Karpas-422 (cell line): ENCODE measurements at places on chromosomes 1 and 21. TPM values are rescaled to one million over a fixed set of nuclear protein-coding genes. Genes with fewer than 3 reads are reported as not detected.
A peak's percentile ranks its signal among the peaks of the same experiment; 100 is the strongest.

DNA sequence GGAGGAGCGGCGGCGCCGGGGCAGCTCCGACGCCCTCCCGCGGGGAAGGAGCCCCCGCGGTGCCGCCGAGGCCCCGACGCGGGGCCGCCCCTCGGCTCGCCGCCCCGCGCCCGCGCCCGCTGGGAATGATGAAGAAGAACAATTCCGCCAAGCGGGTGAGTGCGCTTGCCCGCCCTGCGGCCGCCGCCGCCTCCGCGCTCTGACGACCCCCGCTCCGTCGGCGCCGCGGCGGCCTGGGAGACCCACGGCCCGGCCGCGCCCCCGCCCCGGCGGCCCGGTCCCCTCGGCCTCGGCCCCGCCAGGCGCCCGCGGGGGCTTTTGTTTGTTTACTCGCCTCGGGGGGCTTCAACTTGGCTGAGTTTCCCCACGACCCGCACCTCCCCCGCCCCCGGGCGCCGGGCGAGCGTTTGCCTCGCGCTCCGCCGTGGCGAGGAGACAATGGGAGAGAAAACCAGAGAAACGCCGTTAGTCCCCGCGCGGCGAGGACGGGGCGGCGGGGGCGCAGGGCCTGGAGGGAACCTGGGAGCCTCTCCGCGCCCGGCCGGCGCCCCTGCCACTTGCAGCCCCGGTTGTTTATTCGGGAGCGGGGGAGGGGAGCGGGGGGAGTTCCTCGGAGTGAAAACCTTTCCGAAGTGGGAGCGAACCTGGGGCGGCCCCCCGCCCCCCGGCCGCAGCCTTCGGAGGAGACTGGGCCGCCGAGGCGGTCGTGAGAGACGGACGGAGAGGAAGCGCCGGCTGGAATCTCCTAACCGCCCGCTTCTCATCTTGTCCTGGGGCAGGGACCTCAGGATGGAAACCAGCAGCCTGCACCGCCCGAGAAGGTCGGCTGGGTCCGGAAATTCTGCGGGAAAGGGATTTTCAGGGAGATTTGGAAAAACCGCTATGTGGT lies 661 bp downstream of the PLEKHO1 start:
- DNase-seq: no peak
- no peaks in the 10 kb centered on the region for H3K36me3 ChIP-seq
- no peaks in the 10 kb centered on the region for H3K27me3 ChIP-seq

Gene TNNI3K
- 0.48 and 0.90 TPM in 2 replicates for total RNA-seq

DNA sequence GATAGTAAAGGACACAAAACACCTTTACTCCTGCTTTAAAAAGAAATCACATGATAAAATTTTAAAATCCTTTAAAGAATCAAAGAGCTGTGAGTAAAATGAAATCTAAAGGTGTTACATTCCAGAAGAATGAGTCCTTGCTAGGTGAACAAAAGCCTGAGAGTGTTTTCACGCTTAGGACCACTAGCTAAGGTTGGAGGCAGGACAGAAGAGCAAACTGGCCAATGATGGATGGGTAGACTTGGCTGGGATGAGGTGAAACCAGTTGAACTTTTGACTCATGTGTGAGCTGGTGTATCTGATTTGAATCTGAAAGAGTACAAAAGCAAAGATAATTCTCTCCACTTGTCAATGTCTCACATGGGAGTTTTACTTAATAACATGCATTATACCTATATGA lies 35.1 kb downstream of the CATSPERE start:
- DNase-seq: no peak
- no peaks in the 10 kb centered on the region for H3K36me3 ChIP-seq
- H3K27ac ChIP-seq: no peak overlapping the region
- no peaks in the 10 kb centered on the region for H3K4me1 ChIP-seq
- H3K4me3 ChIP-seq: no peak overlapping the region
- H3K27me3 ChIP-seq: no peaks in the 10 kb centered on the region

Gene AGT
- not detected in 2 replicates for total RNA-seq

Gene TRIM62
- 9.1 and 18.7 TPM in 2 replicates for total RNA-seq

GRCh38 chr1:88009916-88010315 lies 674.2 kb upstream of the PKN2 start:
- DNase-seq: no peak
- no peak overlapping the region for H3K4me3 ChIP-seq
- H3K27ac ChIP-seq: no peak overlapping the region
- H3K27me3 ChIP-seq: no peaks in the 10 kb centered on the region
- no peaks in the 10 kb centered on the region for H3K36me3 ChIP-seq

Gene S100A16
- total RNA-seq: not detected in 2 replicates

- H3K4me3 ChIP-seq: no peak overlapping the region
- no peaks in the 10 kb centered on the region for H3K27me3 ChIP-seq
- no peak for DNase-seq
- H3K27ac ChIP-seq: no peak overlapping the region
These were observed 41.1 kb downstream of the ERO1B start for GRCh38 chr1:236240675-236241074.

Gene GBP1
- total RNA-seq: 0.29 and 0.34 TPM in 2 replicates

DNA sequence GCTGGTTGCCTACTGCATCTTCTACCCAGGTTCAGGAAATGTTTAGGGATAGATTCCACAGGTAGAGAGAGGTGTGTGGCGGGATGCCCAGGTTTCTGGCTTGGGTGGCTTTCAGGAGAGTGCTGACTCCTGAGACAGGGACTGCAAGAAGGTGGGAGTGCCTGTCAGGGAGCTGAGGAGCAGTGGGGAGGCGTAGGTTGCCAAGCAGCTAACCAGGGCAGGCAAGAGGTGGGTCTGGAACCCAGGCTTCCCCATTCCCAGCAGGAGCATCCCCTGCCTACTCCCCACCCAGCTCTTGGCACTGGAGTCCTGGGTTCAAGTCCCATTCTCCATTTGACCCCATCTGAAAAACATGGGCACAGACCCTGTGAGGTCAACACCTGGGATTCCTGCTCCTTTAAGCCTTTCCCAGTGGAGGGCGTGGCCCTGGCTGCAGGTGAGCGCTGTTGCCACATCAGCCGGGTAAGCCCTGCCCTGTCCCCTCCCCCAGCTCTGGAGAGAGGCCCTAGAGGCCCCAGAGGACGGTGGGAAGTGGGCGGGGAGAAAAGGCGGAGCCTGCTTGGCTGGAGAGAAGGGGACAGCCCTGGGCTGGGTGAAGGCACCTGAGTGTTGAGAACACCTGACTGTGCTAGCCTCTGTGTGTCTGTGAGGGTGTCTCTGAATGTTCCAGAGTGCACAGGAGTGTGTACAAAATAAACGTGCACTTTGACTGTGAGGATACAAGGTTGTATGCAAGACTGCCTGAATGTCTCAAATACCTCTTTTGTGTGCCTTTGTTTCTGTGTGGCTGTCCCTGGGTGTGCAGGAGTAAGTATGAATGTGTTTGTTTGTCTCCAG lies 14.0 kb upstream of the SYNC start:
- H3K36me3 ChIP-seq: no peaks in the 10 kb centered on the region
- H3K27me3 ChIP-seq: no peaks in the 10 kb centered on the region
- no peak overlapping the region for H3K27ac ChIP-seq

Gene NHLH2
- not detected in 2 replicates for total RNA-seq

DNA sequence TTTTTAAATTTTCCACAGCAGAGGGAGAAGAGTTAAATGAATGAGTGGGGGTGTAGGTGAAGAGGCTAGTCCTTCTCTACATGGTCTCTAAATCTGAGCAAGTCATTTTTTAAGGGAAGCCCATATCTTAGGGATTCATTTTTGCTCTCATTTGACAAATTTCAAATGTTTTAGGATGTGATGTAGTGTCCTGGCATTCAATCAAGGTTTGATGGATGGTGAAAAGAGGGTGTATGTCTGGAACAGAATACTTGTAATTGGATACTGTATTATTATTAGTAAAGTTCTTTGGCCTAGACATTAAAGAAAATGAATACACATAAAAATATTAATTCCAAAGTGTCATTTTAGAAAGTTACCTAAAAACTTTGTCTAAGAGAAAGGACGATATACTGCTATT lies 167.8 kb upstream of the PTBP2 start:
- H3K27ac ChIP-seq: no peak overlapping the region
- H3K27me3 ChIP-seq: no peaks in the 10 kb centered on the region
- H3K4me3 ChIP-seq: no peak overlapping the region
- no peaks in the 10 kb centered on the region for H3K4me1 ChIP-seq
- DNase-seq: no peak
- H3K36me3 ChIP-seq: no peaks in the 10 kb centered on the region

- no peaks in the 10 kb centered on the region for H3K36me3 ChIP-seq
- DNase-seq: peak; percentile 73
- H3K4me1 ChIP-seq: no peaks in the 10 kb centered on the region
- H3K27ac ChIP-seq: no peak overlapping the region
- H3K27me3 ChIP-seq: no peaks in the 10 kb centered on the region
These were observed 75.7 kb upstream of the KIF26B start for GRCh38 chr1:245079021-245079609.

DNA sequence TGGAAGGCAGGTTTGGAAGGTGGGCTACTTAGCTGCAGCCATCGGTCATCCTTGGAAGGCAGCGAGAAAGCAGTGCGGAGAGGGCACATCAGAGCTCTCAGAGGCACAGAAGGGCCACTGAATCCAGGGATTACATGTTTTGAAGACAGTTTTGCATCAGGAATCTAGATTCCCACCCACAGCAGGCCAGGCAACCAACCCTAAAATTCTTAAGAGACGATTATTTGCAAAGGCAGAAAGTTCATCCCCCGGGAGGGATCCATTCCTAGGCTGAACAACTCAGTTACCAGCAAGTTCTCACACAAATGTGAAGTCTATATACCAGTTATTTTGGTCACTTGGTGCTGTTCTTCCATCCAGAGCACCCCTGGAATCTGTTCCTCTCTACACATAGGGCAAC lies 457.3 kb upstream of the VAMP3 start:
- no peaks in the 10 kb centered on the region for H3K4me1 ChIP-seq
- H3K36me3 ChIP-seq: no peaks in the 10 kb centered on the region
- no peak overlapping the region for H3K4me3 ChIP-seq
- no peak for DNase-seq
- H3K27me3 ChIP-seq: no peaks in the 10 kb centered on the region

- H3K27ac ChIP-seq: no peak overlapping the region
- H3K4me1 ChIP-seq: peaks cover 15% of the 10 kb centered on the region
These were observed 16.1 kb downstream of the CNR2 start for GRCh38 chr1:23897083-23897482.

Gene FCGR3A
- not detected in 2 replicates for total RNA-seq

- H3K27me3 ChIP-seq: no peaks in the 10 kb centered on the region
- H3K27ac ChIP-seq: no peak overlapping the region
- H3K4me3 ChIP-seq: no peak overlapping the region
- no peak for DNase-seq
- H3K36me3 ChIP-seq: no peaks in the 10 kb centered on the region
These were observed 102.0 kb downstream of the CYYR1 start for GRCh38 chr21:26471099-26471471.

DNA sequence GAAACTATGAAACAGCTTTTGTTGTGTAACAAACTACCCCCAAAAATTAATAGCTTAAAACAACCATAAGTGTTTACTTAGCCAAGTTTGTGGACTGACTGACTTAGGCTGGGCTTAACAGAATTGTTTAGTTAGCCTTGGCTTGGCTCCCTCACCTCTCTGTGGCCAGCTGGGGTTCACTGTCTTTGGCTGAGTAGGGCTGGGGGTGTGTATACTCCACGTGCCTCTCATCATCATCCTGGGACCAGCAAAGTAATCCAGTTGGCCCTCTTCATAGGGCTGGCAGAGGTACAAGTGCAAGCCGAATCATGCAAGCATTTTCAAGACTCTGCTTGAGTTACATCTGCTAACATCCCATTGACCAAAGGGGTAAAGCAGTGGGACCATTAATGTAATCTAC lies 252.3 kb downstream of the BRINP2 start:
- no peaks in the 10 kb centered on the region for H3K4me1 ChIP-seq
- DNase-seq: no peak
- H3K36me3 ChIP-seq: no peaks in the 10 kb centered on the region
- no peak overlapping the region for H3K4me3 ChIP-seq

Gene CCDC181
- not detected in 2 replicates for total RNA-seq

Gene TNFRSF4
- not detected in 2 replicates for total RNA-seq

DNA sequence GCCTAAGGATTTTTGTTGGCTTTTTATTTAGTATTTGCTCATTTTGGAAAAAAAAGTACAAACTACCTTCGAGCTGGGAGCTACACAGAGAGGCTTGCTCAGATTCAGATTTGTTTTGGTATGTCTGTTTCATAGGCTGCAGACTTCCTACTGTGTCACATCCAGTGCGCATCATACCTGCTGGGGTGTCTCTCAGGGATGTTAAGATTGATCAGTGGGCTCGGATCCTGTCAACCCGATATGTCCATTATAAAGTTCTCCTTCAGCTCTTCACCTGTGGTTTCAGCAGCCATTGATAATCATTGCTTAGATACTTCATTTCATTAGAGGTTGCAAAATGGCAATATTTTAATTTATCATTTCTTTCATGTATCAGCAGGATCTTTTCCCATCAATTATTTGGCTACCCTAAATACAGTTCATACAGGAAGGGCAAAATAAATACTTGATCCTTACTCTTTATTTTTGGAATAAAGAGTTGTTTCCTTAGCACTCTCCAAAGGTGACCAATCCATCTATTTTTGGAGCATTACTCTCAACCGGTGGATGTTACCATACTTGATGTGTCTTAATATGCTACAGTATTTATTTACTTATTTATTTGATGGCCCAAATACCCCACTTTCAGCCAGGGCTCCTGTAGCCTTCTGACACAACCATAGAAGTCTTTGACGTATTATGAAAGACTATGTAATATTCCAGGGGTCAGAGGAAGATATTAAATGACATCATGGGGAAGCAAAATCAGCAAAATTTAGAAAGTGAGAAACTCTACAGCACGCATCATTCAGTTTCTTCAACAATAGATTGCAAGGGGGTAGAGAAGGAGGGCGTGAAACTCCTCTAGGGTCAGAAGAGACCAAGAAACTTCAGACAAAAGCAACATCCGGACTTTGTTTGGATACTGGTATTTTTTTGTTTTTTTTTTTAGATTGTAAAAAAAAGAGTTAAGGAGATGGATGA lies 55.3 kb upstream of the HNRNPU start:
- H3K4me3 ChIP-seq: peak overlapping the region; percentile 55
- no peaks in the 10 kb centered on the region for H3K27me3 ChIP-seq
- no peak overlapping the region for H3K27ac ChIP-seq
- peaks cover 30% of the 10 kb centered on the region for H3K4me1 ChIP-seq

Gene AGRN
- 2.4 and 8.4 TPM in 2 replicates for total RNA-seq

DNA sequence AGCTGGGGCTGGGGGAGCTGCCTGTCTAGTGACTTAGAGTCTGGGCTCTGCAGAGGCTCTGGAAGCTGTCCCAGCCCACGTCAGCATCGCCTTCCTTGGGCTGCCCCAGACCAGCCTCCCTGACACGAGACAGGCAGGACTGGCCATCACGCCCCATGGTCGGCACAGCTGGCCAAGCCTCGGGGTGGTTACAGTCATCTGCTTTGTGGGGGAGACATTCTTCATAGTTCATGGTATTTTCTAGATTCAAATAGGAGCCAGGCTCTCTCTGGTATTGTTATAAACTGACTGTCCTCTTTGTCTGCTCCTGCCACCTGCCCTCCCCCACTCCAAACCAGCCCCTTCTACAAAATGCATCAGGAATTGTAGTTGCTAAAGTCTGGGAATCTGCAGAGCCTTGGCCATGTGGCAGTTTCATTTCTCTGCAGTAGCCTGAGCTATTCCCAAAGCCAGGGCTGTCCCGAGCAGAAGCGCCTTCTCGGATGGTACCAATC lies 29.4 kb downstream of the OLFML2B start:
- H3K4me3 ChIP-seq: no peak overlapping the region
- 0 out of 2 replicates have a peak, but pooled peaks cover 4% of the 10 kb centered on the region for H3K27me3 ChIP-seq
- no peak overlapping the region for H3K27ac ChIP-seq
- no peaks in the 10 kb centered on the region for H3K4me1 ChIP-seq
- H3K36me3 ChIP-seq: no peaks in the 10 kb centered on the region
- no peak for DNase-seq

GRCh38 chr1:69611316-69611715 lies 43.6 kb downstream of the LRRC7 start:
- H3K36me3 ChIP-seq: no peaks in the 10 kb centered on the region
- no peaks in the 10 kb centered on the region for H3K27me3 ChIP-seq
- no peak overlapping the region for H3K27ac ChIP-seq
- no peaks in the 10 kb centered on the region for H3K4me1 ChIP-seq

Gene TRIM67
- not detected in 2 replicates for total RNA-seq
